CD4-positive, alpha-beta T cell treated with Interleukin-1 beta for 1 hour (primary cell): ENCODE measurements at places on chromosomes 2 and 18.

GRCh38 chr18:73896685-73897084 is 250.9 kb downstream of the FBXO15 start:
- DNase-seq, result no peak

GRCh38 chr18:4293337-4293736 is 161.8 kb downstream of the DLGAP1 start:
- DNase-seq, result no peak

DNA sequence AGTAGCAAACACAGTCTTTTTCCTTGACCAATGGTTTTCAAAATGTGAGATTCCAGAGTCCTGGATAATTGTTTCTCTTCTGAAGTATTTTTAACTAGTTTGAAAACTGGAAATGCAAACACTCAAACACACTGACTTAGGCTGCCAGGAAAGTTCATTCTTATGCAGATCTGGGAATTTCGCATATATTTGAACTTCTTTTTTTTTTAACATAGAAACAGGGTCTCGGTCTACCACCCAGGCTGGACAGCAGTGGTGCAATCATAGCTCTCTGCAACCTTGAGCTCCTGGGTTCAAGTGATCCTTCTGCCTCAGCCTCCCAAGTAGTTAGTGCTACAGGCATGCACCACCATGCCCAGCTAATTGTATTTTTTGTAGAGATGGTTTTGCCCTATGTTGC is 79.6 kb downstream of the DYM start:
- no peak for DNase-seq

- DNase-seq, result no peak
Measured at GRCh38 chr2:104521247-104521646, 332.7 kb upstream of the POU3F3 start.

GRCh38 chr2:12169721-12170120 is 423.3 kb downstream of the LPIN1 start:
- peak; percentile 70 for DNase-seq

GRCh38 chr2:939936-940601 is 10.6 kb upstream of the SNTG2 start:
- no peak for DNase-seq

DNA sequence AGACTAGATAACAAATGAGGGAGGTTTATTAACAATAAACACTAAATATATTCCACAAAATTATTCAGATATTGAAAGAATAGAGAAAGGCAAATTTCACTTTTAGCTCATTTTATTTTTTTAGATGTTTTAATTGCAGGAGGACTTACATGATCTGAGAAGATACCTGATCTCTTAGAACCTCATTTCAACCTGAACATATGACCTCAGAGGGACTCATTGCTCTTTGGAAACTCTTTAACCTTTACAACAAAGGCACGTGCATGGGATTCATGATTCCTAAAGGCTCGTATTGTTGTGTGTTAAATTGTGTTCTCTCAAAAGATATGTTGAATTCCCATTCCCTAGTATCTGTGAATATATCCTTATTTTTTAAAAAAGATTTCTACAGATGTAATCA is 35.7 kb upstream of the ITGA4 start:
- no peak for DNase-seq

- peak; percentile 21 for DNase-seq
Measured at GRCh38 chr2:231563378-231563961, 29.2 kb upstream of the TEX44 start.

DNA sequence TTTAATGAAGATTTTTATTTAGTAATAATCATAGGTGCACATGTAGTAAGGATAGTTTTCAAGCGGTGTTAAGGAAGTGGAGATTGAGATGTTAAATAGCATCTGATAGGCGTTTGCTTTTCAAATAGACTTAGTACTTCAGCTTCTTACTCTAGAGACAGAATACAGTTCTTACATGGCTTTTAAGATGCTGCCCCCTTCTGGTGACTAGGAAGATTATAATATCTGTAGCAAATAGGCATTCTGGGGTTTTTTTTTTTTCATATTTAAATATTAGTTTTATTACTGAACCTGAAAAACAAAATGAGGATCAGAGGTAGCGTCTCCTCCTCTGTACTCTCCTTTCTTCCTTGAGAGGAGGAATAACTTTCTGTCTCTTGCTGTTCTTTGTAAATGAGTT is 100.2 kb downstream of the AGAP1 start:
- DNase-seq, result peak; percentile 35

DNA sequence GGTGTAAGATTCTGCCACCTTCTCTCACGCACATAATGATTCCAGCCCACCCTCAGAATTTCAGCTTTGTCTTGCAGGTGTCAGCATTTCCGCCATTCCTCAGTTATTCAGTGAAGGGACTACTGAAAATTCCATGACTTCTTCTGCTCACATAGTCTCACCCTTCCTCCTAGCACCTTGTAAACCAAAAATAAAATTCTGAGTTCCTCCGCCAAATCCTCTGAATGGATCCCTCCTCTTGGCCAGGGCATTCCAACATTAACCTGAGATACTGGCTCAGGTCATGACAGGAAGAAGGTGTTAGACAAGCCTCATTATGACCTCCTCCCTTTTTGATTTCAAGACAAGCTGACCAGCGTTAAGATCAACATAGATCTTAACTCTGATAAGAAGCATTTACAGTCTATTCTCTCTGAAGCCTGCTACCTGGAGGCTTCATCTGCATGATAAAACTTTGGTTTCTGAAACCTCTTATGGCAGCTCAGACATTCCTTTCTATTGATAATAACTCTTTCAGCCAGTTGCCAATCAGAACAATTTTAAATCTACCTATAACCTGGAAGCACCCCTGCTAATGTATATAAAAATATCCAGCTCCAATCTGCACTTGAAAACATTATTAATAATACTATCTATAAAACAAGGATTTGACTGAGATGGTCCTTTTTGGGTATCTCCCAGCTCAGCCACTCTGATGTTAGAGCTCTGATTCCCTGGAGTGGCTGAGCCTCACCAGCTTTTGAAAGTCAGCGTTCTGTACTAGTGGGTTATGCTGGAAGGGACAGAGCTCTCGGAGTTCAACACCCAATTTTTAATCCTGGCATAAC is 136.4 kb upstream of the APCDD1 start:
- DNase-seq, result no peak
